ENCODE measurements at places on chromosomes 4 and X.

DNA sequence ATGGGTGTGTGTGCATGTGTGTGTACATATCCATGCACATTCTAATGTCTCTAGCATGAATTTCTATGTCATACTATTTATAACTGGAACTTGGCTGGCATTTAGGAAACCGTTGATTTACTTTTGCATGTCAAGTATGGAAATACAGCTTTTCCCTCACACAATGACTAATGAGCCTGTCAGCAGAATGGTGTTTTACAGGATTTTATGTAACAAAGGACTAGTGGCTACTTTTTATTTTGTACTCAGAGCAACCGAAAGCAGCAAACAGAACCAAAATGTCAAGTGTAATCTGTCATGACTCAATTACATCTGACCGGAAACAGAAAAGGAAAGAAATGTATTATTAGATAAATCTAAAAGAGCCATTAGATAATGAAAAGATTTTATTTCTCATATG lies 1911.5 kb upstream of the AGA start:
- no peak for DNase-seq

DNA sequence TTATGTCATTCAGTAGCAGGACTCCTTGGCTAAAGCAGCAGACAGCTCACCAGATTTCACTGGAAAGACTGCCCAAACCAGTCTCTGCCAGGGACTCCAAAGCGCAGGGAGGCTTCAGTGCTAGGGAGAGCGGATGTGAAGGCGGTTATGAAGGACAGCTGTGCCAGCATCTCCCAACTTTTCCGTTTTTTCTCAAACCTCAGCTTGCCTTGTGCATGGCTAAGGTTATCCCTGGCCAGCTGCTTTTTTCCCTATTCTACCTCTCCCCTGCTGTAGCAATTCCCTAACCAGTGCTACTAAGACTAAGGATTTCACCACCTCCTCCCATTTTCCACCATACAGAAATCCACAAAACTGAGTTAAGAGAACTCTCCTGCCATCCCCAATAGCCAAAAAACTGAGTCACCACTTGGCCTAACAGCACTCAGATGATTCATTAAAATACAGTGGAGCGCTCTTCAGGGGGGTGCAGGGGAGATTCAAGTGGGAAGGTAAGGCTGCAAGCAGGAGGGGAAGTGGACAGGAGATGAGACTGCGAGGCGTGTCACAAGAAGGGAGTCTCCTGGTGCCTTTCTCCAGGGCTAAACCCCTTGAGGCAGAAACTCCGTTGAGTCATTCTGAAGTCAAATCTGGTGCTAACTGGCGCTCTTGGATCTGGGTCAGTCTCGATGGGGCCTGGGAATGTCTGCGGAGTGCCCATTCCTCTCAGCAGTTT lies 90.7 kb downstream of the PALLD start:
- DNase-seq = no peak

DNA sequence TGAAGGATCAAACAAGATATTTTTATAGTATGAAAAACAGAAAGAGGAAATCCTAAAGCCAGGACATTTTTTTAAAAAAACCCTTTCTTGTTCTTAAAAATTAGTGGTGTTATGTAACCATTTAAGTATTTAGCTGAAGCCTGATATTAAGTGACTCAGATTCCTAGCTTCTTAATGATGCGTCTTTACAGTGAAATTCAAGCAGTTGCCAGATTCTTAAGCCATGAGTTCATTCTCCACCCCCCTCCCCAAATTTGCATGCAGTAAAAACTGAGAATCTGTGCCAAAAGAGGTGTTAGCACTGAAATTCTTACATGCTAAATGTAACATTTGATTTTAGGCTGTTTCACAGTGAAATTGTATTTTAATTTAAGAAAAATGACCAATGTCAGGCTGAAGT lies 180.8 kb downstream of the RAPGEF2 start:
- DNase-seq = no peak

DNA sequence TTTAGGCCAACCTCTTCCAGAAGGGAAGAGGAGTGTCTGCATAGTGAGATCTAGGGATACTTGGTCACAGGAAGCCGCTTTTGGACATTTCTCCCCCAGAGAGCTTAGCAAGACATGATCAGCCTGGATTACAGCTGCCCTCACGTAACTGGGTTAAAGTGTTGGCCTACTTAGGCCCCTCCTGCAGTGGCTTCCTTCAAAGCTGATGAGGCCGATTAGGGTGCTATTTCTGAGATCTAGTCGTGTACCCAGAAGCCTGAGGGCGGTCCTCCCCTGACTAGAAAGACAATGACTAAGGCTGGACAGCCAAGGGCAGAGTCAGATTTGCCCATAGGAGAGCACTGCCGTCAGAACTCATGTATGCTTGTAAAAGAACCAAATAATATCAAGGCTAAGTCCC lies 135.0 kb downstream of the AMMECR1 start:
- DNase-seq = no peak

DNA sequence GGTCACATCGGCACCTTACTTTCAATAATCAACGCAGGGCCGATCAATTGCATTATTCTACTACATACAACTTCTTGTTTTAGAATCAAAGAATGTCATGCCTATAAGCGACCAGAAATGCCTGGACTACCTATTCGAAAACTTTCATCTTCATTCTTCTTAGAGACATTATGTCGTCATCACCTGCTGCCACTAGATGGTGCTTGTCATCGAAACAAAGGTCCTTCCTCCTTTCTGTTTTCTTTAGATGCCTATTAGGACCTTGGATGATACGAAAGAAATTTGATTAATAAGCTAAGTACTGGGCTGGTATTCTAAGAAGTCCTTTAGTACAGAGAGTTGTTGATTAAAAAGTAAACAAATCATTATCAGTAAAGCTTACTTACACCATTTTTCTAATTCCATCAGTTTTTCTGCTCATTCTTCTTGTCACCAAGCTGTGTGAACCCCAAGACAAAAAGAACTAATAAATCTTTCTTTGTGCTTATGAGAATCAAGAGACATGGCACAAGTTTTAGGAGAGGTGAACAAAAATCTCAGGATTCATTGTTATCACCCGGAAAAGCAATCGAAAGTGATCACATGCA lies 154.5 kb upstream of the SLC4A4 start:
- DNase-seq = peak; percentile 28

- no peak for DNase-seq
Observed at GRCh38 chr4:185805979-185806378, 6.0 kb downstream of the SORBS2 start.

DNA sequence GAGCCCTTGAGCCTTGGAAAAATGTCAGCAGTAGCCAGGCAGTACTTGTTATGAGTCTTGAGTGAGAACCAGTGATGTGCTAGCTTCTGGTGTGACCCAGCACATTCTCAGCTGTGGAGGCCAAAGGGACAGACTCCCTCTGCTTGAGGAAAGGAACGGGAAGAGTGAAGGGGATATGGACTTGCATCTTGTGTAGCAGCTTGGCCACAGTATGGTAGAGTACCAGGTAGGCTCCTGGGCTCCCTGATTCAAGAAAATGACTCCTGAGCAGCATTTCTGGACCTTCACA lies 1601.9 kb upstream of the ADGRL3 start:
- no peak for DNase-seq

- no peak for DNase-seq
Observed at GRCh38 chr4:85776096-85776495, 301.1 kb downstream of the ARHGAP24 start.

- no peak for DNase-seq
Observed at GRCh38 chr4:156623376-156623775, 348.2 kb downstream of the PDGFC start.

DNA sequence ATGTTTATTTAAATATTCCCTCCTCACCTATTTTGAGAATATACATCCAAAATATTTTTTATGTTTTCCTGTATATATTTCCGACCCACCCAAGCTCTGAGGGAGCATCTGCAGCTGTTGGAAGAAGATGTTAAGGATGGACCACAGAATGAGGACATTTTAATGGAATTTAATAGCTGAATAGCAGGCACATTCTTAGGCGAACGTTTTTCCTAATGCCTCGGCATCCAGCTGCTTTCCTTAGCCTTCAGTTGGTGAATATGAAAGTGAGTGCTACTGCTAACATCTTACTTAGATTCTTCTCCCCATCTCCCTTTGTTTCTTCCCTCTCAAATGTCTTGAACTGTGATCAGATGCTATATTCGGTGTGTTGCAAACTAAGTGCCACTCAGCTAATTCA lies 158.0 kb upstream of the CTSO start:
- no peak for DNase-seq

GRCh38 chr4:48360285-48361011 lies 19.1 kb downstream of the SLAIN2 start:
- DNase-seq = no peak

GRCh38 chr4:74414149-74414809 lies 30.7 kb upstream of the AREG start:
- DNase-seq = no peak

DNA sequence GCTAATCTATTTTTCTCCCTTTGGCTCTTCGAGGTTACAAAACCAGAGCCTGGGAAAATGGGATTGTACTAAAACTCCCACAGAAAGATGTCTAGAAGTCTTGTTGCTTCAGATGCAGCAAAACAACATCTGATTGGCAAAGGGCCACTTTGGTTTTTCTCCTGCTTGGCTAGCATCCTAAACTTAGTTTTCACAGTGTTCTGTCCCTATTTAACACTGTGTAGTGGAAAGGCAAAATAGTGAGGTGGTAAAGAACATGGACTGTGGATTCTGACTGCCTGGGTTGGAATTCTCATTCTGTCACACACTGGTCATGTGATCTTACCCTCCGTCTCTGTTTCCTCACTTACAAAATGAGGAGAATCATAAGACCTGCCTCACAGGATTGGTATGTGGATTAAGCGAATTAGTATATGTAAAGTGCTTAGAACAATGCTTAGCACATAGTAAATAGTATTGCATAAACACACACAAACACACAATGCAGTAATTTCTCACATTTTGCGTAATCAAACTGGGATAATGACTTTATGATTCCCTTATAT lies 23.5 kb downstream of the TIGD2 start:
- no peak for DNase-seq

GRCh38 chrX:37815366-37815765 lies 32.0 kb downstream of the DYNLT3 start:
- DNase-seq = no peak

DNA sequence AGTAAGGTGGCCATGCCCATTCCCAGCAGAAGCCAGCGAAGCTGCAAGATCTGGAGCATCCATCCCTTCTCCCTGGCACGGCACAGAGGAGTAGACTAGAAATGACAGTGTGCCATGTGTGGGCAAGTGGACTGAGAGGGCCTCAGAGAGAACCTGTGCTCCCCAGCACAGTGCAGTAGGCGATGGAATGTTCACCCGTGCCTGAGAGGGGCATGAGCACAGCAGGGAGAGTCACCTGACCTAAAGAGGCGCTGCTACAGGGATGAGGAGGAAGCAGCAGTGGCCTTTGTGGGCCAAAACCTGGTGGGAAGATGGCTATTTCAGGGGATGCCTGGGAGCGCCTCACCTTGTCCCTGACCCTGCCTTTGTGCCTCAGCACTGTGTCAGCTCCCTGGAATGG lies 8.0 kb upstream of the CDKN2AIP start:
- DNase-seq = no peak

DNA sequence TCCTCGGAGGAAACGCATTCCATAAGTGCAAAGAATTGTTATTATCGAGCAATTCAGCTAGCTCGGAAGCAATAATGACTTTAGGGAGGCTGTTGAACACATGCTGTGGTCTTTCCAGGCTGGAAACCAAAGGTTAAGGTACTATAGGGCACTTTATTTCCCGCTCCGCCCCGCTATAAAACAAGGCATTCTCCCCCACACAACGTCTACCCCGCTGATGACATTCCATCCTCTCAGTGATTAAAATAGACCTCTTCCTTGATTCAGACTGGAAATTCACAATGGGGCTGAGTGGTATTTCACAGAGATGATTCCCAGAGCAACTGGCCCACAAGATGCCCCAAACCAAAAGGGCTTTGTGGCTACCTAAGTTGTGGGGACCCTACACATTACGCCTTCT lies 196.4 kb downstream of the STIM2 start:
- no peak for DNase-seq

- no peak for DNase-seq
Observed at GRCh38 chr4:183153190-183153916, 54.3 kb downstream of the WWC2 start.

DNA sequence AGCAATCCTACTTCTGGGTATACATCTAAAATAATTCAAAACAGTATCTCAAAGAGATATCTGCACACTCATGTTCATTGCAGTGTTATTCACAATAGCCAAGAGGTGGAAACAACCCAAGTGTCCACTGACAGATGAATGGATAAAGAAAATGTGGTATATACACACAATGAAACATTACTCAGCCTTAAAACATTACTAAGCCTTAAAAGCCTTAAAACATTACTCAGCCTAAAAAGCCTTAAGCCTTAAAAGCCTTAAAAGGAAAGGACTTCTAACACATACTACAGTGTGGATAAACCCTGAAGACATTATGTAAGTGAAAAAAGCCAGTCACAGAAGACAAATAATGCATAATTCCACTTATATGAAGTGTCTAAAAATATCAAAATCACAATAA lies 40.3 kb upstream of the TFDP3 start:
- DNase-seq = no peak

DNA sequence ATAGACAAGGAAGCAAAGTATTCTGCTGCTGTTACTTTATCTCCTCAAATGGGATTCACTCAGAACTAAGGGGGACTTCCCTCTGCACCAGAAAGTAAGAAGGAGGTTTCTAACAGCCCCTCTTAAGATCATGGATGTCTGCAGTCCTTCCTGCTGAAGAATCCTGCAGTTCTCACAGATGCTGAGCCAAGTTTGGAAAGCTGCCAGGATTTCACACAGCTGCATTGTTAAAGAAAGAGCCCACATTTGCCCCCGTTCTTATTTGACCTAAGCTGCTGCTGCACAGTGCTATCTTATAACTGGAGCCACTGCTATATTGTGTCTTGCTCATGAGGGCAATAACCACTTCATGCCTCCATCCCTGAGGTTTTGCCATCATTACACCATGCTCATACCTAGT lies 81.1 kb downstream of the FAAH2 start:
- no peak for DNase-seq

DNA sequence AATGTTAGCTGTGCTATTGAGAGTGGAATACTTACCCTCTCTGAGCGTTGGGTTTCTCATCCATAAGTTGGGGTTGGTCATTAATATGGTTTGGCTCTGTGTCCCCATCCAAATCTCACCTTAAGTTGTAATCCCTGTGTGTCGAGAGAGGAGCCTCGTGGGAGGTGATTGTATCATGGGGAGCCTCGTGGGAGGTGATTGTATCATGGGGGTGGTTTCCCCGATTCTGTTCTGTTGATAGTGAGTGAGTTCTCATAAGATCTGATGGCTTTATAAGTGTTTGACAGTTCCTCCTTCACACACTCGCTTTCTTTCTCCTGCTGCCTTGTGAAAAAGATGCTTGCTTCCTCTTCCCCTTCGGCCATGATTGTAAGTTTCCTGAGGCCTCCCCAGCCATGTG lies 391.1 kb downstream of the FAM133A start:
- DNase-seq = no peak

Data from GDM1 (cell line).